ENCODE measurements at places on chromosomes 12 and 14.
A peak's percentile ranks its signal among the peaks of the same experiment; 100 is the strongest.

DNA sequence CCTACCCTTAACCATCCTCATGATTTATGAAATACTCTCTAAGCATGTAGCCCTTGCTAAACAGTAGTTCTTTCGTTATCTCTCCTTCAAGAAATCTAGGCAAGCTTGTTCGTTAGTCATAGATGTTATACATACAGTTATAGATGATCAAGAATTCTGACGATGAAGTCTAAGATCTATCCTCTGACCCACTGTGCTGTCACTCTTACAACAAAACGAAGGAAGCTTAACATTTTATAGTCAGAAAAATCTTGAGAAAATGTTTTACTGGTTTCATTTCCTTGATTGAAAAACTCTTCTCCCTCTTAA is 68.9 kb downstream of the SPPL3 start:
- DNase-seq: no peak

DNA sequence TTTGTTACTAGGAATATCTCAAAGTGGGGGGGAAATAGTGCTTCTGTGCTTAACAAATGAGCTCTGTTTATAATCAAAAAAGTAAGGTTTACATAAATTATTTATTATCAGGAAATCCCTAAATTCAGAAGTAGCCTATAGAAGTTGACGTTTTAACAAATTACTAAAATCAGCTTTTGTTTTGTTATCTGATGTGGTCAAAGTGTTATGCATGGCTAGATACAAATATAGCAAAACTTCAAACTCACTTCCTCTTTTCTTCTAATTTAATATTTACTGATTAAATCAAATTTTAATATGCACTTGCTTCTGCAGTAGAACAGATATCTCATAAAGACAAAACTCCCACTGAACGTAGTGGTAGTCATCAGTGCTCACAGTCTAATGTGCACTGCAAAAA is 47.5 kb downstream of the GARIN6 start:
- DNase-seq: no peak

- DNase-seq: no peak
These were observed 7.9 kb upstream of the KLRB1 start for GRCh38 chr12:9615420-9616136.

DNA sequence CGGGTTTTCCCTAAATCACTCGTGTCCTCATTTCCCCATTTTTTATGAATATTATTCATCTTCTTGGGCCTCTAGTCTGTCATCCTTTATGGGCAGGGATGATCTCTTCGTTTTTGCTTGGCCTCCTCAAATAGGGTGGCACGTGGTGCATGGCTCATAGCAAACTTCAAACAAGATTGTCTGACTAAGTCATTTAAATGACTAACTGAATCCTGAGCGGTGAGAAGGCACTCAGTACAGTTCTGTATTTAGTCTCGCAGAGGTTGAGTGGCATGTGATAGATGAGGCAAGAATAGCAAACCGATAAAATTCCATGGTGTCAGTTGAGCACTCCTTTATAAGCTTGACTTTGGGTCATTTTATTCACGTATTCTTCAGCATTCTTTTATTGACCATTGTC is 5.7 kb upstream of the JDP2 start:
- no peak for DNase-seq

DNA sequence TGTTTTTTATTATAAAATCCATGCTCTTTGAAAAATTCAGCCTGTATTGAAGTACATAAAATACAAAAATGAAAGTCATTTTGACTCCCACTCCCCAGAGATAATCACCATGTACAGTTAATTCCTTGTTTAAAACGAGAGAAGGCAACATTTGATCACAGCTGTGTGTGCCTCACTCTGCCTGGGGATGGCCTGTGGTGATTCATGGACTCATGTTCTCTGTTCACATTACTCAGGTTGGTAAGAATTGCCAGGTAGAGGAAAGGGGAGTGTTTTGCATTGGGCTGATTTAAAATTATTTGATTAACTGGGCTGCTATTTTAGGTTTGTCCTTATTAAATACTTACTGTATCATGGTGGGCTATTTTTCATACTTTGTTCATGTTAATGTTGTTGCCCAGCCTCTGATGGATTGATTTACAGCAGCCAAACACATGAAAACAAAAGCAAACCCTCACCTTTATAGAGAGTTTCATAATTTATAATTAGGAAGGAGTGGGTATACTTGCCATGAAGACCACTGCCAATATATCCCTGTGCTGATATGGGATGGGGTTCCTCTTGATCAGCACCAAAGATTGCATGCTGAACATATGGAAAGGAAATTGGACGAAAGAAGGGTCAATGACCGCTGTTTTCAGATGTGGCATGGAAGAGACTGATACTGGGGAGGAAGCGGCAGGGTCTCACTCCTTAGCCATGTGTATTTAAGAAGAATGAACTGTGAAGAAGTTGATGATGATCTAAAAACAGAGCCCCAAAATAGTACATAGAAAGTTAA is 3.0 kb downstream of the ZBTB1 start:
- no peak for DNase-seq

- no peak for DNase-seq
These were observed 19.2 kb upstream of the CACNA2D4 start for GRCh38 chr12:1937481-1938224.

DNA sequence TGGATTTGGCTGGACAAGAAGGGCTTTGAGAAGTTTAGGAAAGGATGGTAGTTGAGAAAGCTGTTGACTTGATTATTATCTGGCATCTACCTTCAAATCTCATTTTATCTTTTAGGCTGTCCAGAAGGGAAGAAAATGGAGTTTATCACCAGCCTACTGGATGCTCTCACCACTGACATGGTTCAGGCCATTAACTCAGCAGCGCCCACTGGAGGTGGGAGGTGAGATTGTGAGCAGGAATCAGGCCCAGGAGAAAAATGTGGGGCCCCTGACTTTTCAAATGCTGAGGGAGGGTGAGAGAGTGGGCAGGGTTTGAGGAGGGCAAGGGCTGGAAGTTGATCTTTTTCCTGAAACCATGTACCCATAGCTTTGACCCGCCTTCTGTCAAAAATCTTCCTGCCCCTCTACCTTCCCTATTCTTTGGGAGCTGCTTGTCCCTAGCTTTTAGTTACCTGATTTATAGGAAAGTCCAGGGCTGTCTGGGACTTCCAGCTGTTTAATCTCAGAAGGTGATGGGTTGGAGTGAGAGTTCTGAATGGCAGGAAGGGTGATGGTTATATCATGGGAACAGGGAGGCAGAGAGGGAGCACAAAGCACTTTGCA is 134.2 kb downstream of the SMOC1 start:
- no peak for DNase-seq

GRCh38 chr12:121182222-121182893 is 27.6 kb upstream of the P2RX4 start:
- DNase-seq: no peak

GRCh38 chr12:124422142-124422569 is 127.3 kb downstream of the RFLNA start:
- DNase-seq: peak; percentile 56

DNA sequence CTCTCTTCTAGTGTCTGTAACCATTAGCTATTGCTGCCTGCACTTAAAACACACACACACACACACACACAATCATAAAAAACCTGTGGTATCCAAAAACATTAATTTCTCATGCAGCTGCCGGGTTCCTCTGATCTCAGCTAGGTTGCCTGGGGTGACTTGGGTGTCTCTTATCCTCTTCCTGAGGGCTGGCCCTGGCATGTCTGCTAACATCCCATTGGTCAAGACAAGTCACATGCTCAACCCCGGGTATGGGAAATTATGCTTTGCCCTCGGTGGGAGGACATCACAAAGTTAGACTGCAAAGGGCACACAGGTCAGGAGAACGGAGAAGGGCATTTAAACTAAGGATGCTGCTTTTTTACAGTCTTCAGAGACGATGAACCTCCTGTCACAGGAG is 55.7 kb downstream of the TRPV4 start:
- DNase-seq: no peak

DNA sequence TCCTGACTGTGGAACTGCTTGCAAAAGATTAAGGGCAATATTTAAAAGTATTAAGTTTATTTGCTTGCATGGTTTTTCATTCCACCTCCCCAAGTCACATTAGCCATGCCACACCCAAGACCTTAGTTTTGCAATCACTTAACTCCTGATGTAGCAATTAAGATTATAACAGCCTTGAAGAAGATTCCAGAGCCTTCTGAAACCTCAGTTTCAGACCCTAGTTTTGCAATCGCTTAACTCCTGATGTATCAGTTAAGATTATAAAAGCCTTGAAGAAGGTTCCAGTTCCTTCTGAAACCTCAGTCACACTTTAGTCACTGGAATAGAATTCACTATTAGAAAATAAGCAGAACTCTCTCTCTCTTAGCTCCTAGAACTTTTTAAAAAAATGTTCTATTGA is 42.7 kb upstream of the DCN start:
- DNase-seq: no peak

- no peak for DNase-seq
These were observed 4.8 kb downstream of the KITLG start for GRCh38 chr12:88575361-88575970.

- DNase-seq: no peak
These were observed 1.6 kb upstream of the HOXC12 start for GRCh38 chr12:53952871-53953734.

GRCh38 chr14:92659765-92660561 is 88.5 kb downstream of the LGMN start:
- DNase-seq: no peak

DNA sequence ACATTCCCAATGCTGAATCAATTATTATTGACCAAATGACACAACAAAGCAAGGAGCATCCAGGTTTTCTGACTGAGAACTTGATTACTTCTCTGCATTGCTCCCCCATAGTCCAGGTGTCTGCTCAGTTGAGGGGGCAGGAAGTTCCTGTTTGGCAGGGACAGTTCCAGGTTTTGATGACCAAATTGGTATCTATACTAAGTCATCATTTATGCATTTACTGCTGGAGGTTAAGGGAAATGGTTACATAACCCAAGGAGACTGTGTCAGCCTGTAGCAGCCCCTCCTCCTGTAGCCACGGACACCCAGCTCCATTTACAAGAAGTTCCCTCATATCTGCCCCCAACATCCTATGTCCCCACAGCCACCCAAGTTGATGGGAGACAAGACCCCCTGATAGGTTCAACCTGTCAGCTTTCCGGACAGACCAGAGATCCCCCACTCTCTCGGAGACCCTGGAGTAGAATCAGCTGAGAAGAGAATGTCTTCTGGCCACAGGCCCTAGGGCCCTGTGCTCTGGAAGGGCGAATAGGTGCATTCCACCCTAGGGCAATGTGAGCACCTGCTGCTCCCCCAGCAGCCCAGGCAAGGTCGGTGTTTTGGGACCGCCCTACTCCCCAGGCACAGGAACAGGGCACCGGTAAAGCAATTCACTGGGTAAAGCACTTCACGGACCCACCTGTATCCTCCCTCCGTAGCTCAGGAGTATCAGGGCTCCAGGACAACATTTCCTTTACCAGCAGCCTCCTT is 23.6 kb downstream of the IRF2BPL start:
- DNase-seq: no peak

DNA sequence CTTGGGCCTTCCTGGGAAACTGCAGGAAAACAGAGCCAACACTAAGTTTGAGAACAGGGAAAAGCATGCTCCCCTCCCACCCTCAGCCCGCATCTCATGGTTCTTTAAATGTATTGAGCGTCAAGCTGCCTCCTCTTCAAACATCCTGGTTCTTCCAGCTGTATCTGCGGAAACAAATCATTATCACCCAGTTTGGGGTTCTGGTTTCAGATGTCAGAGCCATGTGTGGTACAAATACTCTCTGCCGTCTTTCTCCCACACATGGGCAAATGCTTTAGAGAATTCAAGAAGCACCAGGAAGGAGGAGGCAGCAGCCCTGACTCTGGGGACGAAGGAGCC is 29.1 kb downstream of the JDP2 start:
- no peak for DNase-seq

DNA sequence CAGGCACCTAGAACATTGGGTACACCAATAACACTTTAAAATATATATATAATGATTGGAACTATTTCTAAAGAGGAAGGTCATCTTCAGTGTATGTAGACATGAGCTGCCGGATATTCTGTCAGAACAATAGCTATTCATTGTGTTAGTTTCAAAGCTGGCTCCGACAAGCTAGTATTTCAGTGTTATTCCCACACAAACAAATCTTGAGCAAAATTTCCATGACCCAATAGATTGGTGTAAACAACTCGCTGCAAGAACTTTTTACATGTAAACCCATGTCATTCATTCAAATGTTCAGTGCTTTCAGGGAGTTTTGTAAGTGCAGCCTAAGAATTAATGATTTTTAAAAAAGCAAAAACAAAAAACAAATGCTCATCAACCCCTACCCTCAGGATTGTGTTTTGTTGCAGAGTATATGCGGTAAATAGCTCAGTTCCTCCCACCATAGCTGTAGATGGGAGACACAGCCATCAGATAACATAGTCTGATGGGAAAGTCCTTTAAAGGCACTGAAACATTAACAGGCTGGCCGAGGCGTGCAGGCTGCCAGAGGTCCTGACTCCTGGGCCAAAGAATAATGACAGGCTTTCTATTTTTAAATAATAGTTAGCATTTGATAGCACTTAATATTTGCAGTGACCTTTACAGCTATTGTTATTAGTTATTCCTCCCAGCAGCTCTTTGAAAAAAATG is 150.3 kb upstream of the ARHGAP5 start:
- no peak for DNase-seq

GRCh38 chr14:55572578-55572977 is 7.4 kb upstream of the KTN1 start:
- DNase-seq: no peak

- no peak for DNase-seq
These were observed 318.2 kb downstream of the BCL11B start for GRCh38 chr14:98953551-98954348.

GRCh38 chr12:50401500-50402081 is 906 bp downstream of the LARP4 start:
- DNase-seq: peak; percentile 35

DNA sequence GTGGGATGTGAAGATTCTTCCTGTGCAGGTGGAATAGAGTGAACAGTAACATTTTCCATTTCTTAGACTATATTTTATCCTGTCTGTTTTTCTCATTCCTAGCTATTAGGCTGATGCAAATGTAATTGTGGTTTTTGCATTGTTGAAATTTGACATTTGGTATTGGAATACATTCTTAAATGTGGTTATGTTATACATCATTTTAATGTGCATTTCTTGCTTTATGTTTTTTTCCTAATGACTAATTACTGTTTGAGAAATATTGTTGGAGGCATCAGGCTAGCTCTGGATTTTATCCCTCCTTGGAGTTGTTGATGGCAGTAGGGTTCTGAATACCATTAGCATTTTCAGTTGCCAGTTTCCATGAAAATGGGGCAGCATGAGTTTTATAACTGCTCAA is 75.9 kb upstream of the GNG2 start:
- no peak for DNase-seq

Measured in LNCaP clone FGC (cell line).